ENCODE measurements at places on chromosomes 4 and X.

- no peak for DNase-seq
These were observed 1.5 kb downstream of the GSTCD start for GRCh38 chr4:105710012-105710600.

DNA sequence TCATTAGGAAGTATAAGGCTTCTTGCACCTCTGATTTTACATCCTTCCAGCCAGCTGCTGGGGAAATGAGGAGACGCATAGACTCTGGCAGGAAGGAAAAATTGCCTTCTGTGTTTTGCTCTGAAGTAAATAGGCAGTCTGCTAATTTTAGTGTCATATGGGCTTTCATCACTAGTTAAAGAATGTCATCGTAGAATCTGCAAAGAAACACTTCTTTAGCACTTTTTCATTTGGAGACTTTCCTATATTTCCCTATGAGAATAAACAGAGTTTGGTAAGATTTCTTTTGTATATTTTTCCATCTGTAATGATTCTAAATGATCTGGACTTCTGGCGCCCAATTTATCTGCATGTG lies 3.3 kb downstream of the ADGRL3 start:
- no peak for DNase-seq

- no peak for DNase-seq
These were observed 30.6 kb upstream of the GC start for GRCh38 chr4:71814433-71814832.

DNA sequence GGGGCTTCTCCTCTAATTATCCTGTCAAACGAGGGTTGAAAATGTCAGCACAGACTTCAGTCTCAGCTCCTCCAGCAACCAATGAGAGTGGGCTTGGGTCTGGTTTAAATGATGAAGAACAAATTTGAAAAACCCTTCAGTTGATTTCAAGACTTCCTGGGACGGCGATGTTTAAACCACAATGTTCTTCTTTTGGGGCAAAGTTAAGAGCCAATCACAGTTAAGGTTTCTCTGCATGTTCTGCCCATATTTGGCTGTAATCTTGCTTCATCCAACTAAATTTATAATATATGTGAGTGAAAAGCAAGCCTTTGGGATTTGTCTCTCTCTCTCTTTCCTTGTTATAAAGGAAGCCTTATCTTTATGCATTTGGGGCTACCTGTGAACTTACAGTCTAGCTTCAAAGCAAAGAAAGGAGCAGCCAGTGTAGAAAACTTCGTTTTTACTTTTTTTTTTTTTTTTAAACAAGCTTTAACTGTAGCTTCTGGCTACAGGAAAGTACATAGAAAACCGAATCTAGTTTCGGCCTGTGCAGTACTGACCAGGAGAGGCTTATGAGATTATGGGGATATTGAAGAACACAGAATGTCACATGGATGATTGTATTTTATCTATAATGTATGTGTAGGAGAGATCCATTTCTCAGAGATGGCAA lies 46.8 kb upstream of the FAM9C start:
- DNase-seq = peak; percentile 73

DNA sequence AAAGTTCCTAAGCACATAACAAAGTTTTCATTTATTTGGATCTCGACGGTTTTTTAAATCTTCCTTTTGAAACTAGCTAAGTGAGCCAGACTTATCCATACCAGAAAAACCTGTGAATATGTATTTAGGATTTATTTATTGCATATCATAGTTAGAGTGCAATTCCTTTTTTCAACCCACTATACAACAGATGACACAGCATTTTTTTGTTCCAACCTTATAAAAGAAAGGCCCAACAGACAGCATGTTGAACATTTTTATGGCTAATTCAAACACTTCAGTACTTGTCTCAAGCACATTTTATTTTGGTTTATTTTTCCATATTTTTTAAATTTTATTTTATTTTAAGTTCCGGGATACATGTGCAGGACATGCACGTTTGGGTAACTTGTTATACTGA lies 15.1 kb upstream of the RNF128 start:
- no peak for DNase-seq

- DNase-seq = no peak
These were observed 385 bp downstream of the LYAR start for GRCh38 chr4:4289597-4289940.

DNA sequence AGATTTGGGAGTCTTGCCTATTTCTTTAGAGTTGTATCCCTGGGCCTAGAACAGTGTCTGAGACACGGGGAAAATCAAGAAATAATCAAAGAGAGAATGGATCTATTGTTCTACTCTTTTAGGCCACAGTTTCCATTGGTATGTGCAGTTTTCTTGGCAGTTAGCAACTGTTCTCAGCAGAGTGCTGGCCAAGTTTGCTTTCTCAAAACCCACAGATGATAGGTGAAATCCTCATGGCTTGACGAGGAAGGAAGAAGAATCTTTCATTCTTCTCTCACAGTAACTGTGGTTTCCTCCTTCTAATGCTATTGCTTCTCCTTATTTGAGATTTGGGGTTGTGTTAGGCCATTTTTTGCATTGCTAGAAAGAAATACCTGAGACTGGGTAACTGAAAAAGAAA lies 42.2 kb downstream of the AGA start:
- no peak for DNase-seq

DNA sequence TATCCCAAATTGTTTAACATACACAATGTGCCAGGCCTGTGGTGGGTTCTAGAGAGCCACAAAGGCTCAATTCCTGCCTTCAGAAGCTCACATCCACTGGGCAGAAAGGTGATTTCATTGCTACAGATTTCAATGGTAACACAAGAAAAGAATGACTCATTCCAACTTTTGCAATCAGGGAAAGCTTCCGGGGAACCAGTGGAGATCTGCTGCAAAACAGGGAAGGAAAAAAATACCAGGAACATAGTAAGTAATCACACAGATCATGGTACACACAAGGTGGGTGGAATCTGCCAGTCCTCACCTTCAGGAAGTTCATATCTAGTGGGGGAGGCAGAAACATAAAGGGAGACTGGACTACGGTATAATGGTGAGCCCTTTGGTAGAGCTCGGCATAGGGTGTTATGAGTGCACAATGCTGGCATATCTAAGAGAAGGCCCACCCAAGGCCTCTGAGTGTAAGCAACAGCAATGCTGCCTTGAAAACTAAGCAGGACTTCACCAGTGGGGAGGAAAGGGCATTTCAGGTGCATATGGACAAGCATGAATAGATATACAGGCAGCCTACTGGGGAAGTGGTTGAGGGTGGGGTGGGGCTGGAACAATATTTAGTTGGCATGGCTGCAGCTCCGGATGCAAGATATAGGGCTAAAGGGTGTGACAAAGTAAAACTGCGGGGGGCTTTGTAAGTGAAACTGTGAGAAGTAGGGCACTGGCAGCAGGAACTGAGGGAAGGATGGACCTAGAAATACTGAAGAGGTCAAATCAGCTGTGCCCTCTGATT lies 24.2 kb downstream of the GPRIN3 start:
- DNase-seq = peak; percentile 62

- no peak for DNase-seq
These were observed 420.8 kb upstream of the DIPK2B start for GRCh38 chrX:45621376-45622041.

GRCh38 chr4:15035159-15035558 lies 32.9 kb downstream of the CPEB2 start:
- DNase-seq = no peak

GRCh38 chr4:90841676-90842075 lies 714.5 kb downstream of the CCSER1 start:
- DNase-seq = no peak

DNA sequence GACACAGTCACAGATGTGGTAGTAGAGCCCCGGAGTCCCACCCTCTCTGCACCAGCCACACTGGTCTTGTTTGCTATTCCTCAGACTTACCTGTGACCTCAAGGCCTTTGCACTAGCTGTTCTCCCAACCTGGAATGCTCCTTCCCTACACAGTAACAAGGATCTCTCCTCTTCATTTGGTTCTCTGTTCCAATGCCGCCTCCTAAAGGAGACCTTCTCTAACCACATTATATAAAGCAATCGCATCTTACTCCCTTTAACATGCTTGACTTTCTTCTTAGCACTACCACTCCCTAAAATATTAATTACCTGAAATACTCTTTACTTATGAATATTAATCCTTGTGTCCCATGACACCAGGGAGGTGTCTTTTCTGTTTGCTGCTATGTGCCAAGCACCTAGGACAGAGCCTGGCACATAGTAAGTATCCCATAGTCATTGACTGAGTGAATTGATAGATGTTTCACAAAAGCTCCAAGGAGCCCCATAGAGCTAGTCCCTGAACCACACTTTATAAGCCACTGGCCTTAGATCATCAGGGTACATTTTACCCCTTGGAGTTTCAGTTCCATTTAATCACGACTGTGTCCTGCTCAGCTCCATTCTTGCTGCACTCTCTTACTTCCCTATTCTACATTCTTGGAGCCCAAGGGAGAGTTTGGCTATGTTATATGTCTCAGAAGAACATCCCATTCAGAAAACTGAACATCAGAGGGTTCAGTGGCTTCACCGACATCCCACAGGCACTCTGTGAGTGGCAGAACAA lies 312.7 kb downstream of the RAB28 start:
- no peak for DNase-seq

DNA sequence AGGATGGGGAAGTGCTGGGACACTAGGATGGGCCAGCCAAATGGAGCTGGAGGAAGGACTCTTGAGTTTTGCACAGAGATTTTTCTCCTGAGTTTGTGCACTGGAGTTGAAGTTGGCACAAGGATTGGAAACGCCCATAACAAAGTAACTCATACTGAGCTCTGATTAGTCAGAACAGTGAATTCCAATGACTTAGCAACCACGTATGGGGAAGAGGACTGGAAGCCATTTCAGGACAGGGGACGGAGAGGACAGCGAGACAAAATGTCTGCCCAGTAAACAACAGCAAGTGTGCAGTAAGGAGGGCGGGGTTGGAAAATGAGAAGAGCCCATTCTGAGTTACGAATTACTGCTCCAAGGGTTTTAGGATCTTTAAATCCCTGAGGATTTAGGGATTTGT lies 5.9 kb downstream of the RIPPLY1 start:
- DNase-seq = no peak

- no peak for DNase-seq
These were observed 460.2 kb upstream of the SMIM31 start for GRCh38 chr4:164293743-164294142.

DNA sequence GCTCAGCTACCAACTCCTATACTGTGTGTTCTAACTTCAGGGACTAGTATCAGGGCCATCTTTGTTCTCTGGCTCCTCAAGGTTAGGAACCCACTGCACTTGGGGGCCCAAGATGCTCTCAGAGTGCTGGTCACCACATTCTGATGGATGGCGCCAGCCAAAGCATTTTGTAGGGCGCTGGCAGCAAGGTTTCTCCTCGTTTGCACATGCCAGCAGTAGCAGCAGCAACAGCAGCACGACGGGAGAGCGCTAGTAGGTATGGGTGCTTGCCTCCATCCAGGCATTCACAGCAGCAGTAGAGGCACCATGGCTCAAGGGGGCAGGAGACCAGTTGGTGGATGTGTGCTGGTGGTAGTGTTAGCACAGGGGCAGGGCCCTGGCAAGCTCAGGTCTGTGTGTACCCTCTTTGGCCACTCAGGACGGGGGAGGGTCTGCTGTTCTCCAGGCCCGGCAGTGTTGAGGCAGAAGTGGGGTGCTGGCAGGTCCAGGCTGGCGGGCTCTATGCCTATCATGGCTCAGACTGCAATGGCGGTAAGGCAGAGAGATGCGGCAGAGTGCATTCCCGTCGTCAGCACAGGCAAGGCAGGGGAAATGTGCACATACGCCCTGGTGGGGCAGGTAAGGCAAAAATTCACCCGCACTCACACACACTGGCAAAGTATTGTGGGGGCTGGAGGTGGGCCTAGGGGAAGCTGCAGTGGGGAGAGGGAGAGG lies 56.6 kb downstream of the SERPINA7 start:
- no peak for DNase-seq

GRCh38 chrX:12497832-12498591 lies 293.2 kb upstream of the PRPS2 start:
- peak; percentile 2 for DNase-seq

DNA sequence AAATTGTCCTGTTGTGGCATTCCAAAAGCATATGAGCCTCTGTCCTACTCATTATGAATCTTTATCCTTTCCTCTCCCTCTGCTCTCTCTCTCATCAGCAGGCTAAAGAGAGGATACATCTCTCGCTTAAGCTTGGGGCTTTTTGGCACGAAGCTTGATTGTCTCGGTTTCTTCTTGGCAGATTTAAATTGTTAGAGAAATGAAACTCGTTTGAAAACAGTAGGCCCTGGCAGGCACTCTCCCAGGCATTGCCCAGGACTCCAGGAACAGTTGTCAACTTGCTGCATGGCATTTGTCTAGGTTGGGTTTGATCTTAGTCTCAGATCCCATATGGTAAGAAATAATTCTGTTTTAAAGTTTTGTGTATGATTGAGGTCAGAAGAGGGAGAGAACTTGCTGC lies 35.5 kb downstream of the NAA11 start:
- no peak for DNase-seq

DNA sequence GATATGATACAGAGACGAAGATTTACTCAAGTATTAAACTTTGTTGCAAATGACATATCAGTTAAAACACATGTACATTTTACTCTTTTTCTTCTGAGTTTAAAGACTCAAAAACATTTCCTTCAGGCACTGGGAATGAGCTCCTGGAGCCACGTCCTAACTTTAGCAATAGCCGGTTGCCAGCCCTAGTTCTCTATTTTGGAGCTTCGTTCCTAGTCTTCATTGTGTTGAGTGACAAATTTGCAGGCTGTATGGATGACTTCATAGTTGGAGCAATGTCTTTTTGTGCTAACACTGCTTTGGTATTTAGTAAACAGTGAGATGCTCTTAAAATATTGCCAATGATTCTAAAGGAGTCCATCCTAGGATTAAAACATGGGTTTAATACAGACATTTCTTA lies 190.9 kb downstream of the FAT4 start:
- no peak for DNase-seq

DNA sequence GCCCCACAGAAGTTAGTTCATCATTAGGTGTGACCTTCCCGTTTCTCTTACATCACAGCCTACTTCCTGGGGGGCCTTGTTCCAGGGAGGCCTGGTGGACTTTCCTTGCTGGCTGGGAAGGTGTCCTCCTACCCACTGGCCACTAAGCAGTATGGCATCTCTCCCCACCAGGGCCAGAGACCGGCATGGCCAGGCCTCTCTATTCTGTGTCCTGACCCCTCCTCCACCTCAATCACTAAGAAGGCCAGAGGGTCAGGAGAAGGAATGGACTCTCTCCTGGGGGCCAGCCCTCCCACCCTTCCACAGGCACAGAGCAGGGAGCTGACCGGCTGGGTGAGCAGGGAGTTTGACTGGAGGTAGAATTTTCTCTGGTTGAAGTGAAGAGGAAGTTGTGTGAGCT lies 81.9 kb downstream of the PJA1 start:
- DNase-seq = no peak

DNA sequence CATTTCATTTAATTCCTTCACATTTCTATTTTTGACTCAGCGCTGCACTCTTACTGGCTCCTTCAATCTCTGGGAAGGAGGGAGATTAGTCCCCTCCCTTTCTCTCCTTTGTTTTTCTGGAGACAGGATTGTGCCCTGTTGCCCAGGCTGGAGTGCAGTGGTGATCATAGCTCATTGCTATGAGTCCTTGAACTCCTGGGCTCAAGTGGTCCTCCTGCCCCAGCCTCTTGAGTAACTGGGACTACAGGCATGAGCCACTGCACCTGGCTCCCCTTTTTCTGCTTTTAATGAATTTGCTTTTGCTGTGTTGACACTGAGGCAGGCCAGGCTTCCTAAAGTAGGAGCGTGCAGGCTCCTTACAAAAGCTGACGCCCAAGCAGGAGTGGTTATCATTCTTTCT lies 10.5 kb downstream of the TBC1D14 start:
- no peak for DNase-seq

Data from CD14-positive monocyte (primary cell).